ENCODE measurements at places on chromosomes 7 and 10.

DNA sequence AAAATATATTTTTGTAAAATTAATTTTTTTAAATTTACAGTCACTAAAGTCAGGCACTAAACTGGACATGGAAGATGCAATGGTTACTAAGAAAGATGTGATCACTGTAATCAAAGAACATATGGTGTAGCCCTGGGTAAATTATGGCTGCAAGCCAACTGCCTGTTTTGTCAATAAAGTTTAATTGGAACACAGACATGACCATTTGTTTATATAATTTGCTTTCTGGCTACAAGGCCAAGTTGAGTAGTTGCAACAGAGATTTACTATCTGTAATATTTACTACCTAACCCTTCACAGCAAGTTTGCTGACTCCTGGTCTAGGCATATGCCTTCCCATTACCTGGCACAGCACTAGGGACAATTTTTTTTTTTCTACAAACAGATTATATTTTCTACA is 448.9 kb downstream of the ADRA2A start:
- no peak for DNase-seq

DNA sequence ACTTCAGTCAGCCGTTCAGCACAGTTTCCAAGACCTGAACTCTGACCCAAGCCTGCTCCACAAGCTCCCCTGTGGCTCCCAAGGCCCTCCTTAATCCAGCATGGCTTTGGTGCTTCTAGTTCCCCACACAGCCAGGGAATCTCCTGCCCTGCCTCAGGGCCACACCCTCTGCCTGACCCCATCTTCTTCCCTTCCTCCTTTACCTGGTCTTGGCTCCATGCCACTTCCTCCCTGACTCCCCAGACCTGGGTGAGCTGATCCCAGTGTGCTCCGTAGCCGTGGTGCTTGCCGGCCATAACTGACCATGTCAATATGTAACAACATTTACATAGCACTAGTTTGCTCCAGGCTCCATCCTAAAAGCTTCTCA is 20.0 kb downstream of the TMEM273 start:
- no peak for DNase-seq

DNA sequence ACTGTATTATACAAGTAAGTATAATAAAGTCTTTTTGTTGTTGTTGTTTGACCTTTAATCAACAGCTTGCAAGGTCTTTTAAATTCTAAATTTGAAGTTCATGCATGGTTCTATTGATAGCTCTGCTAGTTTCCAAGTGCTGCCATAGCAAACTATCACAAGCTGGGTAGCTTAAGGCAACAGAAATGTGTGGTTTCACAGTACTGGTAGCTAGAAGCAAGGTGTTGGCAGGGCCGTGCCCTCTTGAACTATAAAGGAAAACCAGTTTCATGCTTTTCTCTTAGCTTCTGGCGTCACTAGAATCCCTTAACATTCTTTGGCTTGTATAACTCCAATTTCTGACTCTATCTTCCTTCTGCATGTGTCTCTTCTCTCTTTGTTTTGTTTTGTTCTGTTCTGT is 1021.9 kb upstream of the AUTS2 start:
- no peak for DNase-seq

DNA sequence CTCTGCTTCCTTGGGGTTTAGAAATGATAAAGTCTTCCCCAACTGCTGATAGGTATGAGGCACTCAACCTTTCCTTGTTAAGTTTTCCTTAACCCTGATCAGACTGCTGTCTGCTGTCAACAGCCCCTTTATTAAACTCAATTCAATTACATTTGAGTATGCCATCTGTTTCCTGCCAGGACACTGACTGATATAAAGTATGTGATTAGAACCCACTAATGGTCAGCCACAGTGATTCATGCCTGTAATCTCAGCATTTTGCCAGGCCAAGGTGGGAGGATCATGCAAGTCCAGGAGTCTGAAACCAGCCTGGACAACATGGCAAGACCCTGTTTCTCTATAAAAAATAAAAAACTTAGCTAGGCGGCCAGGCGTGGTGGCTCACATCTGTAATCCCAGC is 18.1 kb downstream of the BAZ1B start:
- no peak for DNase-seq

DNA sequence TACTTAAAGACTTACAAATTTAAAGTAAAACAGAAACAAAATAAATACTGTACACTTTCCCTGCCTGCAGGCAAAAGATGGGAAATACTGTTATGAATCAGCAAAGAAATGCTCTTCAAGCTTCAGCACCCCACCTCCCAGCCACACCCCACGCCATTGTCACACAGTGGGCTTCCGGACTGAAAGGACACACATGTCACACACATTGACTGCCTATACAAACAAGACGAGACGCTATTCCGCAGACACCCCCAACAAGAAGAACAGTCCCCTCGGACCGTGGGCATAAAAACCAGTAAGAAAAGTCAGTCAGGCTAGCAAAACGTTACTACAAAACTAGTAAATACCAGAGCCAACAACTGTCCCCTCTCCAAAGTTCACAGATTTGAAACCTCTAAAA is 22.2 kb upstream of the PARP12 start:
- no peak for DNase-seq

DNA sequence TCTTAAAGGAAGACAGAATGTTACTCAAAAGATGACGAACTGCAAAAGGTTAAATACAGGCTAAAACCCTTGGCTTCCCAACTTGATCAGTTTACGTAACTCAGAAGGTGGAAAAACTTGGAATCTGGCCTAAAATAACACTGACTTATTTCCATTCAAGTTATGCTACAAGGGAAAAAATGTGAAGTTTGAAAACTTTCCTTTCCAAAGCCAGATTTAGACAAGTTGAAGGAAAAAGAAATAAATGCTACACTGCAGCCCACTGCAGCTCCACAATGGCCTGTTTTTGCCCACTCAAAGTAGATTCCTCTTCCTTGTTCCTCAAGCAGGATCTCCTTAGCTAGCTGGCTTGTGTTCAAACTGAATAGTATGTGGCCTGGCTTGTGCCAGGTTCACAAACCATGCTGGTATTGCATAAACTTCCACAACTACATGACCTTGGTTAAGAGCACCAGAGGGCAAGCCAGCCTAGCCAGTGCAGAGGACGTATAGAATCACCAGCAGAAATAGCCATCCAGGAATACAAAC is 166.2 kb downstream of the CPEB3 start:
- DNase-seq, result no peak

- DNase-seq, result no peak
Observed at GRCh38 chr7:124387056-124387455, 354.2 kb upstream of the TMEM229A start.

GRCh38 chr10:92880233-92880861 is 32.0 kb downstream of the EXOC6 start:
- no peak for DNase-seq

DNA sequence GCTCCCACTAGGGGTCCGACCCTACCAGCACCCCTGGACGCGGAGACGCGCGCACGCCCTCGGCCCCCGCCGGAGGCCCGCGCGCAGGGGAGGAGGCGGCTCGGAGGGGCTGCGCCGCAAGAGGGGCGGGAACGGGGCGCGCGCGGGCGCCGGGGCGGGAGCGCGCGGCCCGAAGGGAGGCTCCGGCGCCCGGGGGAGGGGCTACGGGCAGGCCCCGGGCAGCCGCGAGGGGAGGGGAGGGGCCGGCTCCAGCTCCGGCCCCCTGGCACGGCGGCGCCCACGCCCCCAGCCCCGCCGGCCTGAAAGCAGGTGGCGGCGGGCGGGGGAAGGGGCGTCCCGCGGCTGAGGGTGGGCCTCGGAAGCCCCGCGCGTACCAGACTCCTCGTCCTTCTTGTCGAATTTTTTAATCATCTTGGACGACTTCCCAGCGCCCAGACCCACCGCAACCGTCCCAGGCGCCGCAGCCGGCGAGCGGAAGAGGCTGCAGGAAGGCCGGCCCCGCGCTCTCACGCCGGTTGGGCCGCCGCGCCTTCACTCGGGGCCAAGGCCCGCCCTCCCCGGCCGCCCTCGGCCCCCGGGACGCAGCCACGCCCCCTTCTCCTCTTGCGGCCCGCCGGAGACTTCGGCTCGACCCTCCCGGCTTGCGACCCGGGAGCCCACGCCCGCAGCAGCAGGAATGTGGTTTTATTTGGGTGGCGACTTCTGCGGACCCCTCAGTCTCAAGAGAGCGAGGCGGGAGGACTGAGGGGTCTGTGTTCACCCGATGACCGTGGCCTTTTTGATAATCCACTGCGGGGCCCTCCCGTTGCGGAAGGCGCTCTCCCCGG is at the start of gene COPG2:
COPG2 (minus strand) TSS at position 491 of the 827 bp plus-strand sequence; CDS start at position 411, 80 bp downstream.
- DNase-seq, result peak; percentile 17

DNA sequence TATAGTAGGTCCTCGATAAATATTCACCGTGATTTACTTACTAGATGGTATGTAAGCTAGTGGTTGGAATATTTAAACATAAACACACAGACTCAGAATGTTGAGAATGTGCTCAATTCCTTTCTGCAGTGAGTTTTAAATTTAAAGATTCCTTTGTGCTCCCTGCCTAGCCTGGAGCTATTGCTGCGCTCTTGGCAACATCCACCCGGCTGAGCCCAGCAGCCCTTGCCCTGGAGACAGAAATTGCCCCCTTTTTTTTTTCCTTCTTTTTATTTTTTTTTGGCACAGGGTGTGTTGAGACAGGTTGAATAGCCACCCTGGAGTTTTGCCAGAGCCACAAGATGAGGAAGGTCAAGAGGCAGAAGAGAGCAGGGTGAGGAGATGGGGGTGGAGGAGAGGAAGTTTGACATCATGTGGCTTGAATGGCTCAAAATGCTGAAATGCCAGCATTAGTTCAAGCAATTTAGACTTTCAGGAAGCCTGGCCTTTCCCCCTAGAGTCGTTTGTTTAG is 180.8 kb downstream of the PRKCQ start:
- DNase-seq, result no peak

DNA sequence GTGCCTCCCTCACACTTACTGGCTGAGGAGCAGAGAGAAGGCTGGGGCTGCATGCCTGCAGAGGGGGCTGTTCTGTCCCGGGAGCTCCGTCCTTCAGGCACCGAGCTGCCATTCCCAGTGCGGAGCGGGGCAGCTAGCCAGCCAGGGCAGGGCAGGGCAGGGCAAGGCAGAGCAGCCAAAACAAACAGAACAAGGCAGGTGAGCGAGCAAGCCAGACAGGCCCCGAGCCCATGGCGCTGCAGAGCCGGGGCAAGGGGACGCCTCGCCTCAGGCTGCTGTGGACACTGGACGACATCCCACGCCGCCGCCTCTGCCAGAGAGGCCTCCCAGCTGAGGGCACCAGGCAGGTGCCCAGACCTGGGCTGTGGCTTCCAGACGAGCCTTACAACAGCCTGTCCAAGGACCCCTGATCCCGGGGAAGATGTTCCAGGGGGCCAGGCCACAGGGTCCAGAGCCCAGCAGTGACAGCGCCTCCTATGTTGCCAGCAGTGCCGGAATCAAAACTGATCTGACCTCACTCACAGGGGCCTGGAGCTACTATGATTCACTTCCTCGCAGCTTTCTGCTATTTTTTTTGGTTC is 8.2 kb upstream of the NDST2 start:
- no peak for DNase-seq

DNA sequence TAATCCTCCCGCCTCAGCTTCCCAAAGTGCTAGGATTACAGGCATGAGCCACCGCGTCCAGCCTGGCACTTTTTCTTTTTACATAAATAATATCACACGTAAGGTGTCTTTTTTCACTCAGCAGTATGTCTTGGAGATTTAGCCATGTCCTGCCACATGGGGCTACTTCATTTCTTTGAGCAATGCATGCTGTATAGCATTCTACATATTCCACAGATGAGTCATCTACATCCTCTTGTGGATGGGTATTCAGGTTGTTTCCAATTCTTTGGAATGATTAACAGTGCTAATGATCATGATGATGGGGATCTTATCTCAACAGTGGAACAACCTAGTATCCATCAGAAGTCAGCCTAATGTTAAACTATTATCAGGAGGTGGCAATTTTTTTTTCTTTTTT is 50.8 kb downstream of the ZNF503 start:
- DNase-seq, result no peak

GRCh38 chr7:159050704-159051103 is 94.0 kb downstream of the VIPR2 start:
- DNase-seq, result no peak

- no peak for DNase-seq
Observed at GRCh38 chr7:24692592-24692991, 64.7 kb downstream of the GSDME start.

DNA sequence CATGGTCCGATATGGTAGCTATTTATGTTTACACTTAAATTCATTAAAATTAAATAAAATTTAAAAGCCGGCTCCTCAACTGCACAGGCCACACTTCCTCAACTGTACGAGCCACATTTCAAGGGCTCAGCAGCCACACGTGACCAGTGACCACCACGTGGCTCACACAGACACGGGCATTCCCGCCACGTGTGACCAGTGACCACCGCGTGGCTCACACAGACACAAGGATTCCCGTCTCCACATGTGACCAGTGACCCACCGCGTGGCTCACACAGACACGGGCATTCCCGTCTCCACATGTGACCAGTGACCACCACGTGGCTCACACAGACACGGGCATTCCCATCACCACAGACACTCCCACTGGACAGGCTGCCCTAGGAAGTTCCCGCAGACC is 91.3 kb downstream of the PDGFA start:
- DNase-seq, result no peak

DNA sequence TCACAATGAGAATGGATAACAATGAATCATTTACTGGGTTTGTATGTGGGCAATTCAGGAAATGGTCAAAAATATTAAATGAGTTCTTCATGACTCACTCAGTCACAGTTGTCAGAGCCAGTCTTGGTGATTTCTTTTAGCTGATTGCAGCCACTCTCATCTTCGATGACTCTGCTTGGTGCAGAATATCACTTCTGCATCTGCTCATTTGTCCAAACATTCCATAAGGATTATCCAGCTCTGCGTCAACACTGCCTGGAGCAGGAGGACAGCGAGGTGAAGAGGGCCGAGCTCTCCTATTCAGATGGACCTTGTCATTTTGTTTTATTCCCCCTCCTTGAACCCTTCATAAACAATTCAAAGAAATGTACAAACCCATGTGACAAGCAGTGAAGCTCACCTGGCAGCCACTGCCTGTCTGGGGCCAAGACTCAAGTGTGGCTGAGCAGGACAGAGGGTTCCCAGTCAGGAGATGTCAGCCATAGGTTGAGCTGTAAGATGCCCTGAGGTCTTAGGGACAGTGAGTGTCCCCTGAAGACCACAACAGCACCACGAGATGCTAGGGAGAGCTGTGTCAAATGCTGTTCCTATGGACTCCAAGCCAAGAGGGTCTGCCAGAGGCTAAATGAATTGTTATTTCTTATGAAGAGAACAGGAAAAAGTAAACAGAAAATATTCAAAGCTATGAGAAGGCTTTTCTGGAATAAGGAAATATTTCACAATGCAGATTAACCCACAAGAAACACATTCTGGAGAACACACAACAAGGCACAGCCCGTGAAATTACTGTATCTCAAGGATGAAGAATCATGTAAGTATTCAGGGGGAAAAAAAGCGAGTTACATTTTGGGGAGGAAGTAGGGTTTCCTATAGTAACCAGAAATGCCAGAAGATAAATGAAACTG is 33.1 kb upstream of the EGFR start:
- no peak for DNase-seq

- DNase-seq, result no peak
Observed at GRCh38 chr7:94289071-94289470, 105.6 kb upstream of the COL1A2 start.

DNA sequence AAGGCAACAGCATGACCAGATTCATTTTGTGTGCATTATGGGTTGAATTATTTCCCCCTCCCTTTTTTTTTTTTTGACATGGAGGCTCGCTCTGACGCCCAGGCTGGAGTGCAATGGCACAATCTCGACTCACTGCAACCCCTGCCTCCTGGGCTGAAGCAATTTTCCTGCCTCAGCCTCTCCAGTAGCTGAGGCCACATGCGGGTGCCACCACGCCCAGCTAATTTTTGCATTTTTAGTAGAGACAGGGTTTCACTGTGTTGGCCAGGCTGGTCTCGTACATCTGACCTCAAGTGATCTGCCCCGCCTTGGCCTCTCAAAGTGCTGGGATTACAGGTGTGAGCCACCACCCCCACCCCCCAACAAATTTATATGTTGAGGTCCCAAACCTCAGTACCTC is 42.0 kb downstream of the ZNF783 start:
- DNase-seq, result no peak

Measured in esophagus squamous epithelium (tissue), 5 donors.